ENCODE measurements at places on chromosomes 12 and 14.

- no peak for DNase-seq
Observed at GRCh38 chr12:57853864-57854556, 7.5 kb upstream of the CTDSP2 start.

DNA sequence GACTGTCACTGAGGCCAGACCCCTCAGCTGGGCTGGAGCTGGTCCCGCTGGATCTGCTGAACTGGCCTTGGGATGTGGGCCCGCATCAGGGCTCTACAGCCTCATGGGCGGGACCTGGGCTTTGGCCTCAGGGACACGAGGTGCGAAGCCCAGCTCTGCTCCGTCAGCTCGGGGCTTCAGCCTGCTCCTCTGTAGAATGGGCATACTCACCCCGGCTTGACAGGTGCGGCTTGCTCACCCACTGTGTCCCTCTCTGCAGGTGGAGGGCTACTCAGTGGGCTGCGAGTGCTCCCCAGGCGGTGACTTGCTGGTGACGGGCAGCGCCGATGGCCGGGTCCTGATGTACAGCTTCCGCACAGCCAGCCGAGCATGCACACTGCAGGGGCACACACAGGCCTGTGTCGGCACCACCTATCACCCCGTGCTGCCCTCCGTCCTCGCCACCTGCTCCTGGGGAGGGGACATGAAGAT is 57.6 kb downstream of the BEGAIN start:
- DNase-seq = no peak

- no peak for DNase-seq
Observed at GRCh38 chr12:108308395-108309085, 30.6 kb downstream of the CMKLR1 start.

- no peak for DNase-seq
Observed at GRCh38 chr14:50835280-50835679, 4.3 kb upstream of the NIN start.

DNA sequence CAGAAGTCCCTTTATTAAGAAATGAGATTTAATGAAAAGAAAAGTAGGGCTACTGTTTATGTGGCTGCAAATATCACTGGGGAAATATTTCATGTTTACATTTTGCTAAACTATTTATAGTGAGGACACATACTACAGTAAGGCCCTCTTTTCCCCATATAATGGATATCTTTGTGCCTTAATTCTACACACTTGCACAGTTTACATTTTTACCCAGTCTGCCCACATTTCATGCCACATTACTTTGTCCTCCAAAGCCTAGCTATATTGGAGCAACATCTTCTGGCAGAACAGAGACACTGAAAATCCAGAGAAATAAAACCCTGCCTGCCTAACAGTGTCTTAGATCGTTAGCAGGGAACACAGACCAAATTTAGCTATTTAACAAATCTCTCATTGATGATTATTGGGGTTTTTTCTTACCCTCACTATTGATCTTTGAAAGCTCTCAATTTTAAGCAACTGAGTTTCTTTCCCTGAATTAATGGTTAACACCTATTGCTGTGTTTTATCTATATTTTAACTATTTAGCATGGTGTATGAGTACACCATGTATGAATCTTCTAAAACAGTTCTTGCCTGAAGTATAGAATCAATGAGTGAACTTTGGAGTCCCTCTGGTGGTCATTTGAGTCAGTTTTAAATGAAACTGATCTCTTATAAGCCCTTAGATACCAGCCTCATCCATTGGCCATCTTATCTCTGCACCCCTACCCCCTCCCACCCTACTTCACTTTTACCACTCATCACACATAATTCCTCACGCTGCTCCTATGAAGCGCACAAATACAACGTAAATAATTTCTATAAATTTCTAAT is 170.2 kb downstream of the BCAT1 start:
- DNase-seq = no peak

DNA sequence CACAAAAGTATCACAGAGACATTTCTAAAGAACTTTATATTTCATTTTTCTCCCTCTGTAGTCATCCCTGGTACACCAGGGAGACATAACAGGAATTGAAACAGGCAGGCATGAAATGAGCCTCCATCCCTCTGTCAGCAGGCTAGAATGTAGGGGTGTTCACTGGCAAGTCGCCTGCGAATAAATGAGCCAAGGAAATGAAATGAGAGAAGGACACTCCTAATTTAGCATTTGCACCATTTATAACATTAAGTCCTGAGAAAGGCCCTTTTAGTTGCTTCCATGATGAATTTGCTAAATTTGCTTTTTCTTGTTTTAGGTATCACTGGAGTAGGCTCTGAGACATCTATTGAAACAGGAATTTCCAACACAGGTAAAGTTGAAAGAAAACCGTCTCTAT is 192.4 kb upstream of the CNTN1 start:
- no peak for DNase-seq

GRCh38 chr12:50732591-50732990 is 31.3 kb upstream of the ATF1 start:
- no peak for DNase-seq

DNA sequence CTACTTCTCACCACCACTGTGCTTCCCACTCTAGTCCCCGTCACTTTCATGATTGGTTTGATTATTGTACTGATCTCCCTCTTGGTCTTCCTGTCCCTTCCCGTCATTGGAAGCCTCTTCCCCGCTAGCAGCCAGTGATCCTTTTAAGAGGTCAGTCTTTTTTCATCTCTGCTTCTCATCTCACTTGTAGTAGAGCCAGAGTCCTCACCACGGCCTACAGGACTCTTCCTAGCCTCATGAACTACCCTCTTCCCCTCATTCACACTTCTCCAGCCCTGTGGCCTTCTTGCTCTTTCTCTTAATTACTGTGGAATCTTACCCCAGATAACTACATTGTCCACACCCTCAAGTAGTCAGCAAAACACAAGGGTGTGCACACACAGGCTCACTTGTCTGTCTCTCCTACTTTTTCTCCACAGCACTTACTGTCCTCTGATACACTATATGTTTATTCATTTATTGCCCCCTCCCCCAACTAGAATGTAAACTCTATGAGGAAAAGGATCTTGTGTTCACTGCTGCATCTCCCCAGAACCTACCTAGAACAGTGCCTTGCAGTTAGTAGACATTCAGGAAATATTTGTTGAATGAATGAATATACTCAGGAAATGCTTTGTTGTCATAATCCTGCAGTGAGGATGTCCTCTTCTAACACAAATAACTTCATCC is 66.3 kb downstream of the CKB start:
- no peak for DNase-seq

DNA sequence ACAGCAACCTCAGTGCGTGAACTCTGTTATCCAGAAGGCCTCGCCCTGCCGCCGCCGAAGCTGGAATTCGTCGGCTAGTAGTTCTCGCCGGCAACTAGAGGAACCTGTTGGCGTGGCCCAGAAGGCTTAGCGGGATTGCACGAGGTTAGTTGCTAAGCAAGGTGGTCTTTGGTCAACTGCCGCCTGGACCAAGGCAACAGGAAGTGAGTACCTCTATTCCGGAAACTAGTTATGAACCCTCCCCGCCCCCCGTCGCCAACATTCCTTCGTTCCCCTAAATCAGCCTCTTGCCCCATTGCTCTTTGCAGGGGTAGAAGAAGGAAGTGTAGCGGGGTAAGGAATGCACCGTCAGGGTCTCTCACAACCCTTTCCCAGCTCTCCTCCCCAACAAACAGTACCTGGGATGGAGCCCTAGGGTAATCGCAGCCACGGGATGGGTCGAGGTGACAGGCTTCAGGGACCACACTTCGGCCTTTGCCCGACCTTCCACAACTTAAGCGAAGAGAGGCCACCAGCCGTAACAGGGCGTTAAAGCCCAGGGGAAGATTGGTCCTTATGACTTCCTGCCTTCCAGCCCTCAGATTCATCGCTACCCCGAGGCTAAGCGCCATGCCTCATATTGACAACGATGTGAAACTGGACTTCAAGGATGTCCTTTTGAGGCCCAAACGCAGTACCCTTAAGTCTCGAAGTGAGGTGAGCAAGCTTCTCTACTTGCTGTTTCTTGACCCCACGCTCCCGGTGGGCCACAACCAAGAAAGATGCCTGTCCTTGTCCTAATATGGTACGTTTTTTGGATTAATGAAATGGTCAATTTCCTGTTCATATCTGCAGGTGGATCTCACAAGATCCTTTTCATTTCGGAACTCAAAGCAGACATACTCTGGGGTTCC is at the start of gene GMPR2:
Gene GMPR2 (plus strand): TSS at position 285 of the 893 bp plus-strand sequence. CDS start 325 bp downstream, at position 610.
- DNase-seq = no peak

GRCh38 chr12:124703856-124704255 is 136.4 kb upstream of the NCOR2 start:
- no peak for DNase-seq

DNA sequence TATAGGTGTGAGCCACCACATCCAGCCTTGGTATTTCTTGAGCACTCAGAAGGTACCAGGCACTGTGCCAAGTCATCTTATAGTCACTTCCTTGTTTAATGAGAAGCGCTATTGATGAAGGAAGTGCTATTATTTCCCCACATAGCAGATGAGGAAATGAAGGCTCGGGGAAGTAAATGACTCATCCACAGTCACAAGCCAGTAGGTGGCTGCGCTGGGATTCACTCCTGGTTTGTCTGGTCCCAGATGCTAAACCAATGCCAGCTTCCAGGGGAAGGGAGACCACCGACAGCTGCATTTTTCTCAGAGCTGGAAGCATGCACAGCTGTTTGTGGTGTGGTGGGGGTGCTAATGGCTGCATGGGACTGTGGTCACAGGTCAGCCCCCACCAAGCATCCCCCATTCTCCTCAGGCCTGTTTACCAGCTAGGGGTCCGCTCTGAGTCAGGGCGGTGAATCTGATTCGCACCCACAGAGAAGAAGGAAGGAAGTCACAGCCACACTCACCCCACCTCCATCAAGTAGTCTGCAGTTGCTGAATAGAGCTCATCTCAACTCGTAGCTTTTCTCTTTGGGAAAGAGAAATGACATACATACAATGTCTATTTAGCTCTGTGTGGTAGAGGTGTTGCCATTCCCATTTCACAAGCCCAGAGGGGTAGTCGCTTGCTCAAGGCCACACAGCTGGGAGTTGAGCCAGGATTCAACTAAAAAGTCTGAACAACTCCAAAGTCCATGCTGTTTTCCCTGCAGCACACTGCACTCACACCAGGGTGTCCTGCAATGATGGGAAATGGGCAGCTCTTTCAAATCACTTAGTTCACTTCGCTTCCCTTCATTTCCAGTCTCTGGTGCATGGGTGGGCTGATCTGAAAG is 6.3 kb upstream of the LTBP2 start:
- no peak for DNase-seq

- DNase-seq = no peak
Observed at GRCh38 chr14:74609721-74610120, 2.3 kb downstream of the LTBP2 start.

- no peak for DNase-seq
Observed at GRCh38 chr12:91317306-91317705, 134.7 kb upstream of the DCN start.

GRCh38 chr12:22051114-22051698 is 5.2 kb downstream of the CMAS start:
- DNase-seq = no peak

DNA sequence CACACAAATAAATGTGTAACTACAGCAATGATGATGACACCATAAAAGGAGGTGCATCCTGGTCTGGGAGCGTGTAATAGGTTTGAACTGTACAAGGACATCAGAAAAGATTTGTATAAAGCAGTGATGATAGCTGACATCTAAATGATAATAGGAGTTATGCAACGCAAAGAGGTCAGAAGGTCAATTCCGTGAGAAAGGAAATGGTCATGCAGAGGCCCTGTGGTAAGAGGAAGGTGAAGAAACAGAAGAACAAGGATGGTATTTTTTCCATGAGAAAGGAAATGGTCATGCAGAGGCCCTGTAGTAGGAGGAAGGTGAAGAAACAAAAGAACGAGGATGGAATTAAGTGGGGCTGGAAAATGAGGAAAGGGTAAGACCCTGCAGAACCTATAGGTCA is 106.7 kb upstream of the TMPO start:
- DNase-seq = no peak

DNA sequence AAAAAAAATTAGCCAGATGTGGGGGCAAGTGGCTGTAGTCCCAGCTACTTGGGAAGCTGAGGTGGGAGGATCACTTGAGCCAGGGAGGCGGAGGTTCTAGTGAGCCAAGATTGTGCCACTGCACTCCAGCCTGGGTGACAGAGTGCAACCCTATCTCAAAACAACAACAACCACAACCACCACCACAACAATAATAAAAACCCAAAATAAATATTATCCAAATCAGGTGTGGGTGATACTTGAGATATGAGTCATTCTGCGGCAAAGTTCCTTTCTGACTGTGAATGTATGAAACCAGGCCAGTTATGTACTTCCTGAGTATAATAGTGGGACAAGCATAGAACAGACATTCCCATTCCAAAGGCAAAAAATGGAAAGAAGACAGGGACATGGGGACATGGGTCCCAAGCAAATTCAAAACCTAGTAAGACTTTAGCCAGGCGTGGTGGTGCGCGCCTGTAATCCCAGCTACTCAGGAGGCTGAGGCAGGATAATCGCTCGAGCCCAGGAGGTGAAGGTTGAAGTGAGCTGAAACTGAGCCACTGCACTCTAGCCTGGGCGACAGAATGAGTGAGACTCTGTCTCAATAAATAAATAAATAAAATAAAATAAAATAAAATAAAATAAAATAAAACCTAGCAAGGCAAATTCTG is 9.7 kb upstream of the ERC1 start:
- no peak for DNase-seq

GRCh38 chr14:59342516-59343484 is 122.4 kb downstream of the GPR135 start:
- no peak for DNase-seq

GRCh38 chr14:64234877-64235651 is 59.1 kb downstream of the ESR2 start:
- no peak for DNase-seq

DNA sequence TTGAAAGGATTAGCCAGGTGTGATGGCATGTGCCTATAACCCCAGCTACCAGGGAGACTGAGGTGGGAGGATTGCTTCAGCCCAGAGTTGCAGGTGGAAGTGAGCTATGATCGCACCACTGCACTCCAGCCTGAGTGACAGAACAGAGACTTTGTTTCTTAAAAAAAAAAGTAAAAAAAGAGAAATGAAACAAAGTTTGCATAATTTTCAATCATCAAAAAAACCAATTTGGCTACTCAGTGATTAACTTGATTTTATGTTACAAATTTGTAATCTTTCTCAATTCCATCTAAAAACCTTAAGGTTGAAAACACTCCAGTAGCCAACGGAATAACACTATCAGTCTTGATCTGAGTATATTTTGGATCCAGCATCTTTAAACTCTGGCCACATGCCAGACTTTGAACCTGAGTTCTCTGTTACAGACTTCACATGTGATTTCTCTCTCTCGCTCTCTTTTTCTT is 12.6 kb upstream of the DENND5B start:
- DNase-seq = no peak

GRCh38 chr14:24071144-24071697 is at the start of gene CPNE6:
Gene CPNE6, plus strand, starts transcription at chr14:24071562. Its CDS starts 1,375 bp downstream, at chr14:24072937.
- DNase-seq = no peak

- DNase-seq = no peak
Observed at GRCh38 chr14:61866932-61867920, 105.0 kb downstream of the SNAPC1 start.

DNA sequence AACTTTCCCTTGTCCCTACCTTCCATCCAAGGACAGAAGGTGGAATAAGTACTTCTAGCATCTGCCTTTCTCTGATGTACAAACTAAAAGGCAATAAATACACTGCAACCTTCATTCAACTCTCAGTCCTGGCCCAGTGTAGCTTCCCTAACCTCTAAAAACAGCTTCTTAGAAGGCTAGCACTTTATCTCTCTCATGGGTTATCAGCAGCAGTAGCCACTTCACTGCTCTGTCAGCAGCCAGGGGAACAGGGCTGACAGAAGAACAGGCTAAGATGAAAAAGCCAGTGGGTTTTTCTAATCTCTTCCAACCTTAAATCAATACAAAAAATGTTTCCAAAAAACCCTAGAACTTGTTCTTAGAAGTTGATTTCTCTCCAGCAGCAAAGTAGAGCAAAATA is 13.2 kb downstream of the BAZ2A start:
- no peak for DNase-seq

Data from amygdala (tissue), 56 donors.